ENCODE measurements at places on chromosomes 12 and 14. TPM values are rescaled to one million over a fixed set of nuclear protein-coding genes. Genes with fewer than 3 reads are reported as not detected.
A peak's percentile ranks its signal among the peaks of the same experiment; 100 is the strongest.

DNA sequence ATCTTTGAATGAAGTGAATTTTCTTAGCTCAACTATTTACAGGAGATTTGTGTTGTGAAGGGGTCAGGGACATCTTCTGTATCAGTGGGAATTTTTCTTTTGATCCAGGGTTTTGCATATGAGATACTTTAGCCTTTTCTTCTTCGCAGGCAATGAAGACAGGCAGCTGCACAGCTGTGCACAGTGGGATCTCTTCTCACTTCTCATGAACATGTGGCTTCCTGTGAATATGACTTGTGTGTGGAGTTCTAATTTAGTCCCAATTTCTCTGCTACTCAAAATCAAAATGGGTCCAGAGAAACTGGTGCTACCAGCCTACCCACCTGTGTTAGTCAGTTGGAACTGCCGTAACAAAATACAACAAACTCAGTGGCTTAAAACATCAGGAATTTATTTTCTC, 37.8 kb downstream of the ARF6 start:
- H3K27me3 ChIP-seq, result no peaks in the 10 kb centered on the region
- no peak overlapping the region for H3K27ac ChIP-seq
- DNase-seq, result no peak
- H3K4me3 ChIP-seq, result no peak overlapping the region
- H3K4me1 ChIP-seq, result no peaks in the 10 kb centered on the region

DNA sequence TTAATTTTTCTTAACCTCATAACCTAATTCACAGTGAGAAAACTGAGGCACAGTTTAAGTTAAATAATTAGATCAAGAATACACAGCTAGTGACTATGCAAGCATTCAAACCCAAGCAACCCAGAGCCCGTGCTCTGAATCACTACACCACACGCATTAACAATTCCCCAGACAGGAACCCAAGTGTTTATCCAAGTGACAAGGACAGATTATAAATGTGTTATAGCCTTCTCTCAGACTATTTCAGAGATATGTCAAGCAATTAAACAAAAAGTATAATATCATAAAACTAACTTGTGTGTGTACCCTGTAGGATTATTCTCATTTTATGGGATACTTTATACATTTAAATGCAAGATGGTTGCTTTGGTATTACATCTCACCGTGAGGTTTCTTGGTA, 43.8 kb downstream of the MED13L start:
- H3K36me3 ChIP-seq, result no peaks in the 10 kb centered on the region
- no peak overlapping the region for H3K27ac ChIP-seq
- DNase-seq, result no peak
- H3K4me3 ChIP-seq, result no peak overlapping the region
- H3K4me1 ChIP-seq, result peaks cover 3% of the 10 kb centered on the region

DNA sequence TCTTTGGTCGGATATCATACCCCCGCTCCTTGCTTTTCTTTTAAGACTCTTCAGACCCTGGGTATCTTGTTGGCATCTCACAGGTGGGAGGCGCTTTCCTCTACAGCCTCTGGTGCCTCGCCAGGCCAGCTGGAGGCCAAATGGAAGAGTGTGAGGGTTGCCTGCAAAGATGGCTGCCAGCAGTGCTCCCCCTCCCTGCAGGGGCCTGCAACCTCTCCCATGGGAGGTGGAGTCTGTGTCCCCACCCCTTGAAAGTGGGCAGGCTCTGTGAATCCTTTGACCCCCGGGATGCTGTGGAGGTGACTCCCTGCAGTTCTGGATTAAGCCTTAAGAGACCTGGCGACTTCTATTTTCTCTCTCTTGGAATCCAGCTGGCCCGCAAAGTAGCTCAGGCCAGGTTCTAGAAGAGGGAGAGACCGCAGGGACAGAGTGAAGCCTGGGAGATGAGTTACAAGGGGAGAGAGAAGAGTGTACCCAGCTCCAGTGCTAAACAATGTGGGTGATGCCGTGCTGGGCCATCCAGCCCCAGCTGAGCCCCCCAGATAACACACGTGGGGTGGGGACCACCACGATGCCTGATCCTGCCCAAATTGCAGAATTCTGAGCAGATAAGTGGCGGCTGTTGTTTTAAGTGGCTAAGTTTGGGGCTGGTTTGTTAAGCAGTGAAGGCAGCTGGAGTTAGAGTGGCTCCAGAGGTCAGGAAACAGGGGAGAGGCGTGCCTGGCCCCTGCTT, 37.9 kb upstream of the NCOR2 start:
- H3K36me3 ChIP-seq, result no peaks in the 10 kb centered on the region
- no peaks in the 10 kb centered on the region for H3K27me3 ChIP-seq
- no peak overlapping the region for H3K4me3 ChIP-seq
- H3K4me1 ChIP-seq, result peaks cover 3% of the 10 kb centered on the region
- DNase-seq, result no peak

- H3K4me1 ChIP-seq, result no peaks in the 10 kb centered on the region
- H3K27me3 ChIP-seq, result no peaks in the 10 kb centered on the region
- no peak overlapping the region for H3K4me3 ChIP-seq
- no peak overlapping the region for H3K27ac ChIP-seq
- no peaks in the 10 kb centered on the region for H3K36me3 ChIP-seq
Measured at GRCh38 chr12:54292083-54292930, 8.5 kb downstream of the NFE2 start.

DNA sequence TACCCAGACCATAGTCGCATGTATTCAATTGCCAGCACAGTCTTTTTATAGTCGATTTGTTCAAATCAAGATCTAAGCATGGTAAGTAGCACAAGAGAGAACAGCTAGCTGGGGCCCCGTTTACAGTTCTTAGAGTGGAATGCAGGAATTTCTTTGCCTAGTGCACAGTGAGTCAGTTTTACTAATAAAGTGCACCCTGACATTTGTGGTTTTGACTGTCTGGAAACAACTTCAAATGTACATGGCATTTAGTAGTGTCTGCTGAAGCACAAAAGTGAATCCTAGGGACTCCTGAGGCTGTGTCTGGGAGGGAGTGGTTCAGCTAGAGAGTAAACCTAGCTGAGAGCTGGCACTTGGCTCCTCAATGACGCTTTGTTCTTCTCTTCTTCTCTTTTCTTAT, 64.9 kb downstream of the TMX1 start:
- no peak overlapping the region for H3K4me3 ChIP-seq
- H3K27ac ChIP-seq, result peak overlapping the region; percentile 36
- H3K4me1 ChIP-seq, result peaks cover 8% of the 10 kb centered on the region
- no peaks in the 10 kb centered on the region for H3K36me3 ChIP-seq
- no peak for DNase-seq

DNA sequence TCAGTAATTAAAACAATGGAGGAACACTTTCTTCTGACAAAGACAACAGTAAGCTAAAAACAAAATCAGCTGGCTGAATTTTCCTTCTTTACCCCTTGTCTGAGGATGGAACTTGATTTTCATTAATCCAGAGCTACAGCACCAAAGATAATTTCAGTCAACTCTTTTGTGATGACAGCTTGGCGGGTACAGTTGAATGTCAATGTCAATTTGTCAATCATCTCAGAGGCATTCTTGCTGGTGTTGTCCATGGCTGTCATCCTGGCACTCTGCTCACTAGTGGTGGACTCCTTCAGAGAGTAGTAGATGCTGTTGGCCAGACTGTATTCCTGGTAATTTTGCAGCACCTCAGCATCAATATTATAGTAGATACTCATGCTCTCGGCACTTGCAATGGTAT, 34.4 kb upstream of the BMP4 start:
- H3K4me1 ChIP-seq, result no peaks in the 10 kb centered on the region
- H3K27me3 ChIP-seq, result no peaks in the 10 kb centered on the region
- H3K27ac ChIP-seq, result no peak overlapping the region
- H3K36me3 ChIP-seq, result no peaks in the 10 kb centered on the region

GRCh38 chr14:90797919-90798318, 18.3 kb downstream of the TTC7B start:
- H3K27ac ChIP-seq, result no peak overlapping the region
- H3K36me3 ChIP-seq, result no peaks in the 10 kb centered on the region
- H3K27me3 ChIP-seq, result no peaks in the 10 kb centered on the region
- H3K4me1 ChIP-seq, result no peaks in the 10 kb centered on the region
- H3K4me3 ChIP-seq, result no peak overlapping the region
- DNase-seq, result no peak

DNA sequence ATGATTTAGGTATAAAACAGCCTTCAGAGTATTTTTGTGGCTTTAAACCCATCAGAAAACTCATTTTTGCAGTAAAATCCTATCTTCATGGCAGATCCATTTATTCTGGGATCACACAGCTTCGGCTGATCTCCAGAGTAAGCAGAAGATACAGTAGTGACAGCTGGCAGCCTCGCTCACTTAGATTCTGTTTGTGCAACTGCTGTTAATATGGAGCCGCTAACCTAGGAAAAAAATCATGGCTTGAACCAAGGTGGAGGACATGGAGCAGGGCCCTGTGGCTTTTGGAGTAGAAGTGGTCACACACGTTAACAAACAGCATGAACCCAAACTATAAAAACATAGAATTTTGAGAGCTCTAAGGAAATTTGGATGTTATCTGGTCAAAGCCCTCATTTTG, 137.2 kb upstream of the ARHGAP5 start:
- DNase-seq, result no peak
- no peak overlapping the region for H3K4me3 ChIP-seq
- no peaks in the 10 kb centered on the region for H3K4me1 ChIP-seq
- H3K36me3 ChIP-seq, result no peaks in the 10 kb centered on the region
- no peaks in the 10 kb centered on the region for H3K27me3 ChIP-seq
- no peak overlapping the region for H3K27ac ChIP-seq

- H3K4me1 ChIP-seq, result no peaks in the 10 kb centered on the region
- H3K36me3 ChIP-seq, result no peaks in the 10 kb centered on the region
- no peaks in the 10 kb centered on the region for H3K27me3 ChIP-seq
- DNase-seq, result no peak
- no peak overlapping the region for H3K27ac ChIP-seq
- H3K4me3 ChIP-seq, result no peak overlapping the region
Measured at GRCh38 chr12:10283027-10283426, 24.6 kb upstream of the KLRD1 start.

DNA sequence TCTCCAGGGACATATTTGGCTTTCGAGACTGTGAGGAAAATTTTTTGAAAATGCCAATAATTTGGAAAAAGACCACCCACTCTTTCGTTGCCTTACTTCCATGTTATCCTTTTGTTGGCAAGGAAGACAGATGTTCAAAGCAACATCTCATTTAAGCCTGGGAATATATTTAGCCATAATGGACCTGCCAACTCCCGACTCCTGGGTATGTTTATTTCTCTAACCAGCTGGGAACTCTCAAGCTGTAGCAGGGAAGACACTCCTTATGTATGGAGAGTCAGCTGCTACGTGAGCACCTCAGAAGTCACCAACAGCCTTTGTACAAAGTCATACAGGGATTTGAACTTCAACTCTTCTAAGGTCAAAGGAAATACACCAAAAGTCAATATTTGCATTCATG, 96.5 kb upstream of the DAAM1 start:
- no peaks in the 10 kb centered on the region for H3K27me3 ChIP-seq
- H3K36me3 ChIP-seq, result no peaks in the 10 kb centered on the region
- H3K27ac ChIP-seq, result no peak overlapping the region
- H3K4me1 ChIP-seq, result no peaks in the 10 kb centered on the region

- no peaks in the 10 kb centered on the region for H3K36me3 ChIP-seq
- no peak overlapping the region for H3K4me3 ChIP-seq
- H3K4me1 ChIP-seq, result no peaks in the 10 kb centered on the region
- no peaks in the 10 kb centered on the region for H3K27me3 ChIP-seq
- H3K27ac ChIP-seq, result no peak overlapping the region
Measured at GRCh38 chr14:105430042-105430441, 10.4 kb downstream of the MTA1 start.

- no peak for DNase-seq
- H3K4me3 ChIP-seq, result no peak overlapping the region
- no peaks in the 10 kb centered on the region for H3K27me3 ChIP-seq
- H3K4me1 ChIP-seq, result no peaks in the 10 kb centered on the region
- no peak overlapping the region for H3K27ac ChIP-seq
Measured at GRCh38 chr14:54631016-54631415, 64.1 kb downstream of the SAMD4A start.

DNA sequence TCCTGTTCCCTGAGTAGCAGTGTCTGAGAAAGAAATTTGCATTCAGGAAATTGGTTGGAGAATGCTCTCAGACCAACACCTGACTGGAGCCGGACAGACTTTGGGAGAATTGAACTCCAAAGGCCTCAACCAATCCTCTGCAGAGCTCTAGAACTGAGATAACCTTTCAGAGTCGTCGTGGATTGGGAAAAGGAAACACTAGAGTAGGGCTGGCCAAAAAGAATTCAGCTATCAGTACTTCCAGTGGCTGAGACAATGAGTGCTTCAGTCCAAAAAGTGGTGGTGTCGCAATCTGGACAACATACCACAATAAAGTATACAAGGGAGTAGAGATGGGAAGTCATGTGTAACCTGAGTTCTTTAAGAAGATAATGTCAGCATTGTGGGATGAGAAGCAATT, 377.1 kb downstream of the SLC16A7 start:
- H3K4me3 ChIP-seq, result no peak overlapping the region
- H3K4me1 ChIP-seq, result no peaks in the 10 kb centered on the region
- H3K36me3 ChIP-seq, result no peaks in the 10 kb centered on the region
- no peaks in the 10 kb centered on the region for H3K27me3 ChIP-seq
- DNase-seq, result no peak

- DNase-seq, result no peak
- H3K4me3 ChIP-seq, result no peak overlapping the region
- no peaks in the 10 kb centered on the region for H3K4me1 ChIP-seq
- H3K27ac ChIP-seq, result no peak overlapping the region
- H3K36me3 ChIP-seq, result no peaks in the 10 kb centered on the region
Measured at GRCh38 chr14:68297876-68298468, 478.4 kb downstream of the RAD51B start.

DNA sequence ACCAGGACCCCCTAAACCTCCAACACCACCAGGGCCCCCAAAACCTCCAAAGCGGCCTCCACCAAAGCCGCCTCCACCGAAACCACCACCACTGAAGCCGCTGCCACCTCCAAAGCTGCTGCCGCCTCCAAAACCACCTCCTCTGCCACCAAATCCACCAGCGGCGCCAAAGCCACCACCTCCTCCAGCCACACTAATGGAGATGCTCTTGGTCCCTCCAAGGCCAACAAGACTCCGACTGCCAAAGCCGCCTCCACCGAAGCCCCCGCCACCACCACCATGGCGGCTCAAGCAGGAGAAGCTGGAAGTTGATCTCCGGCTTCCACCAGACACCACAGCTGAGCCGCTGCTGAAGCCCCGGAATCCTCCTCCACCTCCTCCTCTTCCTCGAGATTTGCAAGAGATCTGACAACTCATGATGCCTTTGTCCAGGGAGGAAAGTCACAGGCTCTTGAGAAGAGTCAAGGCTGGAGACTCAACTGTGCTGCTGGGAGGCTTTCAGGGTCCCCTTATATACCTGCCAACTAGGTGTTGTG, at the start of gene KRT2:
KRT2 (minus strand) TSS at position 486 of the 536 bp plus-strand sequence; CDS start at position 417, 69 bp downstream.
- H3K27ac ChIP-seq, result no peak within 1 kb of the TSS
- no peaks in the 10 kb centered on the region for H3K4me1 ChIP-seq
- H3K4me3 ChIP-seq, result no peak within 1 kb of the TSS
- no peak for DNase-seq
- H3K27me3 ChIP-seq, result no peaks in the 10 kb centered on the region
- no peaks in the 10 kb centered on the region for H3K36me3 ChIP-seq

DNA sequence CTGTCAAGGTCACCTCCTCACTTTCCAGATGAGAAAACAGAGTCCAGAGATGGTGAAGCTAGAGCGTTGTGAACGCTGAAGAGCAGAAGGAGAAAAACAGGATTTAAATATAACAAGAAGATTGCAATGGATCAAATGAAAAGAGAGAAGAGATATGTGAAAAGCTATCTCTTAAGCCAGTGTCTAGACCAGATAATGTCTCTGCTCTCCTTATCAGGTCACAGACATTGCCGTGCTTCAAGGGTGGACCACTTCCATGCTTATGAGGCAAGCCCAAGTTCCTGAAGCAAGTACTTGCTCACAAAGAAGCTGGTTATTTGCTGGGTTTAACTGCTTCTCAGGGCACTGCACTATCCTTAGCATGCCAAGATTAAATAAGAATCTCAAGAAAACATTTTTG, 31.6 kb upstream of the FRS2 start:
- H3K27me3 ChIP-seq, result no peaks in the 10 kb centered on the region
- H3K36me3 ChIP-seq, result no peaks in the 10 kb centered on the region
- no peak for DNase-seq
- H3K4me3 ChIP-seq, result no peak overlapping the region
- no peaks in the 10 kb centered on the region for H3K4me1 ChIP-seq

Gene BTBD6
- 86.1 TPM for total RNA-seq

Gene KCNMB4
- 1.5 TPM for total RNA-seq

Gene KRT86
- 2.2 TPM for total RNA-seq

Gene DUSP16
- 61.0 TPM for total RNA-seq

All from breast epithelium (tissue), 4 donors.